ENCODE measurements at places on chromosomes 12 and 14.

DNA sequence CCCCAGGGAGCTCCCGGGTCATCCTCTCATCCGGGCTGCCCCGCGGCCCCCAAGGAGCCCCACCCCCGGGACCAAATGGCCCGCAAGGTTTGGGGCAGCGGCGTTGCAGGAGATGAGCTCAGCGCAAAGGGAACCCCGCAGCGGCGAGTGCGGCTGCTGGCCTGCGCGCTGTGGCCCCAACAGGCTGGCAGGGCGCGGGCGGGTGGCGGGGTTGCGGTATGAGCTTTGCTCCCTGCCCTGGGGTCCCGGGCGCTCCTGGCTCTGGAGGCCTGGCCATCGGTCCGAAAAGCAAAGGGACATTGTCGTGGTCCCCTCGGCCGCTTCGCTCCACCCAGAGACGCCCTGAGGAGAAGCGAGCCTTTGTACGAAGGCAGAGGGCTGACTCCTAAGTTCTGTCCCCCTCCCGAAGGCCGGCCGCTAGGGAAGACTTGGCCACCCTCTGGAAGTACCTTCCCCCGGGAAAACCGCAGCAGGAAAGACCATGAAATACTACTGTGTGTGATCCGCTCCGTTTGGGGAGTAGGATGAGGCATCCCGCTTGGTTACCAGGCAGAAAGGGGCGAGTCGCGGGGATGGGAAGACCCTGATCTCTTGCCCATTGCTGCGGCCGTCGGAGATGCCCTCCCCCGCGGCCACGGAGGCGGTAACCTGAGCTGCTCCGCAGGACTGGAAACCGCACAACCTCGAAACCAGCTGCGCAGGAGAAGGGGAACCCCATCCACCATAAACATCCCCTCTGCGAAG lies 620 bp upstream of the NID2 start:
- peak; percentile 4 for DNase-seq

- DNase-seq, result no peak
Observed at GRCh38 chr12:71691504-71692129, 5.7 kb downstream of the TMEM19 start.

DNA sequence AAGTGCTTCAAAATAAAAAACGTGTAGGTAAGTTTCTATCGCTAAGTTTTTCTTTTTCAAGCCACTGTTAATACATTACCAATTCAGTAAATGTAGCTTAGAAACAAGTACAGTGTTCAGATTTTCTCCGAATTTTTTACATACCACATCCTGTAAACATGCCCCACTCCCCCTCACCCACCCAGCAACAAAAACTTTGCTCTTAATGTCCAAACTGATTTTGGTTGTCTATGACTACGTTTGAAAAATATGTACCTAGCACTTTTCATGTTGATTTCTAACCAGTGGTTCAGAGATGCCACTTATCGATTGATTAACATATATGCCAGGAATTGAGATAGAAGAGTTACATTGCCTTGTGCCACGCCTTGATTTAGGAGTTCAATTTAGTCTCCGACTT lies 663 bp upstream of the LIN7A start:
- DNase-seq, result no peak

- DNase-seq, result no peak
Observed at GRCh38 chr12:130555221-130555620, 160.9 kb downstream of the RIMBP2 start.

DNA sequence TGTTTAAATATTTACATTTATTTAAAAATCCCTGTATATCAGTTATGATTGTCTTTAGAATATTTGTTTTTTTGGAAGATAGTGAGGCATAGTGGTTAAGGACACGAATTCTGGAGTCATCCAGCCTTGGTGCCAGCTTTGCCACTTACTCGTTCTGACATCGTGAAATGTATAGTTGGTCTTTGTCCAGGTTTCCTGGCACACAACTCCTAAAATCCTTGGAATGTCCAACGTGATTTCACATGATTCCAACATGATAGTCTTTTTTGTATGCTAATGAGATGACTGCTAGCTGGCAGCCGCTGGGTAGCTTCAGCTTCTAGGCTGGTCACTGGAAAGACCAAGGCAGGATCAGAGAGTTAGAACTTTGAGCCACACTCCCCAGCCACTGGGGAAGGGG lies 64.8 kb downstream of the PRICKLE1 start:
- DNase-seq, result no peak

DNA sequence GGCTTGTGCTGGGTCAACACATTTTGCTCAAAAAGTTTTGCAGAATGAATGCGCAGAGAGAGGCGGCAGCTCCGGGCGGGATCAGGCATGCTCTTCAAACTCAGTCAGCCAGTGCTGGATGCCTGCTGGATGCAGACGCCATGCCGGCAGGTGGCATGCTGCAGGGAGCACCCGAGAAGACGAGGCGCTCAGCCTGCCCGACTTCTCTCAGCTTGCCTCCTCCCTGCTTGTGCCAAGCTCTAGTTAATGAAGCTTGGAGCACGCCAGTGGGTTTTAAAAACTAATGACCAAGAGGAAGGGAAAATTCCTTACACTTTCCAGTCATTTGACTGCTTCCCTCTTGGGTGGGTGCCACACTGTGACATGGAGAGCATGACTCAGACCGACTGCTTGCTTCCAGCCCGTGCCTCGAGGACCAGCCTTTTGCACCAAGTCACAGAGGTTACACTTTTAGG lies 39.8 kb downstream of the SLC24A4 start:
- DNase-seq, result no peak

DNA sequence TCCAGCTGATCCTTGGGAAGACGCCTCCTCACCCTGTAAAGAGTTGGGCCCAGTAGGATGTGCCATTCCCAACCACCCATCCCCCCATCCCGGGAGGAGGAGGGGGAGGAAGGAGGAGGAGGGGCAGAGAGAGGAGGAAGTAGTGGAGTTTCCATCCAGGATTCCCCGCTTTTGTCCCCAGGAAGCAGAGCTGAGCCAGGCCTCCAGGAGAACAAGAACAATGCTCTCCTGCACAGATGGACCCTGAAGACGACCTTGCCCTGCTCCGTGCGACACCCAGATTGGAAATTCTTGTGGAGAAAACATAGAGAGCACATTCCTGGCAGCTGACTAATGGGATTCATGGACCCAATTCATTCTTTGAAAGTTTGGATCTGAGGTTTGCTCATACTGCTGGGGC lies 132.3 kb upstream of the CRY1 start:
- DNase-seq, result no peak

- no peak for DNase-seq
Observed at GRCh38 chr12:104219361-104219892, 3.8 kb downstream of the TXNRD1 start.

Measured in stimulated activated CD4-positive, alpha-beta T cell treated with anti-CD3 and anti-CD28 coated beads, Interleukin-4, amount 100 ng/mL, for 1 hour (primary cell).